Parietal lobe (tissue), 2 donors: ENCODE measurements at places on chromosomes 3 and 15. TPM values are rescaled to one million over a fixed set of nuclear protein-coding genes. Genes with fewer than 3 reads are reported as not detected.

The CBLB gene
- total RNA-seq, result 81.7 TPM

The HTR3E gene
- total RNA-seq, result not detected

The ASB14 gene
- total RNA-seq, result not detected

The MORC1 gene
- total RNA-seq, result not detected

The TRIM42 gene
- total RNA-seq, result not detected

The HGD gene
- 0.63 TPM for total RNA-seq

The DUOXA2 gene
- not detected for total RNA-seq

The SGO1 gene
- total RNA-seq, result 4.1 TPM

The EFHB gene
- total RNA-seq, result 0.63 TPM

The ZNF774 gene
- 11.6 TPM for total RNA-seq

The NCKIPSD gene
- 18.5 TPM for total RNA-seq

The CHRNA3 gene
- 0.31 TPM for total RNA-seq

The UBXN7 gene
- 70.1 TPM for total RNA-seq

The NUP210 gene
- 19.4 TPM for total RNA-seq

The GXYLT2 gene
- 3.4 TPM for total RNA-seq

The ITIH3 gene
- total RNA-seq, result not detected

The MSL2 gene
- total RNA-seq, result 38.5 TPM

The SLC9C1 gene
- not detected for total RNA-seq

The ANKRD63 gene
- 0.94 TPM for total RNA-seq

The FAM43A gene
- 3.1 TPM for total RNA-seq

The TMEM212 gene
- total RNA-seq, result not detected

The PLSCR2 gene
- total RNA-seq, result not detected

The LRTM1 gene
- total RNA-seq, result not detected

The BRPF1 gene
- total RNA-seq, result 23.5 TPM

The EXD1 gene
- 0.63 TPM for total RNA-seq

The FRMD4B gene
- total RNA-seq, result 110 TPM

The RTP3 gene
- not detected for total RNA-seq

The GPR87 gene
- total RNA-seq, result not detected

The GRK7 gene
- 0.31 TPM for total RNA-seq

The RTP1 gene
- total RNA-seq, result 0.31 TPM

The ALPK3 gene
- 1.6 TPM for total RNA-seq

The TAGLN3 gene
- total RNA-seq, result 141 TPM

The ATP10A gene
- 2.5 TPM for total RNA-seq

The KIF7 gene
- total RNA-seq, result 10.6 TPM

The SERINC4 gene
- total RNA-seq, result not detected

The CHRNA7 gene
- total RNA-seq, result 8.8 TPM

The TMEM45A gene
- total RNA-seq, result 1.6 TPM

The SOX2 gene
- total RNA-seq, result 93.6 TPM

The PDZRN3 gene
- total RNA-seq, result 96.4 TPM

The NLGN1 gene
- total RNA-seq, result 113 TPM

The TIMP4 gene
- 3.4 TPM for total RNA-seq

The WDR82 gene
- 144 TPM for total RNA-seq

The IQCF5 gene
- not detected for total RNA-seq

The STRA6 gene
- total RNA-seq, result 3.1 TPM

The CD200 gene
- 57.6 TPM for total RNA-seq

The DZIP1L gene
- 26.9 TPM for total RNA-seq

The C3orf70 gene
- 26.3 TPM for total RNA-seq

The SMARCC1 gene
- 128 TPM for total RNA-seq

The ZNF654 gene
- 35.7 TPM for total RNA-seq

The UBP1 gene
- total RNA-seq, result 132 TPM

The ABHD14A gene
- 23.2 TPM for total RNA-seq

The FOXB1 gene
- not detected for total RNA-seq

The WNT5A gene
- 7.8 TPM for total RNA-seq

The ATXN7 gene
- total RNA-seq, result 31.9 TPM

The CA12 gene
- 11.6 TPM for total RNA-seq
